Activated CD8-positive, alpha-beta T cell treated with anti-CD3 and anti-CD28 coated beads, Interleukin-2, amount 10 ng/mL, durations not matched to agents 7 days and 5 days (primary cell): ENCODE measurements at places on chromosomes 16 and 17. TPM values are rescaled to one million over a fixed set of nuclear protein-coding genes. Genes with fewer than 3 reads are reported as not detected.

GGT6 gene
- not detected for total RNA-seq

SEPTIN12 gene
- total RNA-seq: not detected

HSPB9 gene
- 0.29 TPM for total RNA-seq

ZG16 gene
- total RNA-seq: not detected

OSGIN1 gene
- 0.26 TPM for total RNA-seq

DLX4 gene
- not detected for total RNA-seq

TBC1D26 gene
- not detected for total RNA-seq

USH1G gene
- not detected for total RNA-seq

SPHK1 gene
- 3.8 TPM for total RNA-seq

ABI3 gene
- 110 TPM for total RNA-seq

KRTAP2-2 gene
- total RNA-seq: not detected

SDR42E1 gene
- 12.4 TPM for total RNA-seq

TPSG1 gene
- total RNA-seq: not detected

SLC25A10 gene
- 39.2 TPM for total RNA-seq

CD19 gene
- total RNA-seq: 0.68 TPM

GAS7 gene
- total RNA-seq: 0.61 TPM

PLLP gene
- total RNA-seq: 0.18 TPM

APOH gene
- not detected for total RNA-seq

CHST6 gene
- total RNA-seq: not detected

MT1E gene
- 65.0 TPM for total RNA-seq

GFAP gene
- total RNA-seq: not detected

NKD1 gene
- 0.26 TPM for total RNA-seq

RRAD gene
- 0.34 TPM for total RNA-seq

HSD17B2 gene
- total RNA-seq: not detected

TMC5 gene
- not detected for total RNA-seq

CLDN9 gene
- total RNA-seq: not detected

ST6GALNAC1 gene
- total RNA-seq: not detected

HSD17B1 gene
- total RNA-seq: 0.60 TPM

TP53TG3F gene
- not detected for total RNA-seq

KRT28 gene
- total RNA-seq: not detected

KRTAP4-16 gene
- total RNA-seq: not detected

KRT23 gene
- not detected for total RNA-seq

CRISPLD2 gene
- total RNA-seq: not detected

IRF8 gene
- total RNA-seq: 22.9 TPM

RHBDL1 gene
- total RNA-seq: 1.4 TPM

NRN1L gene
- 1.4 TPM for total RNA-seq

CDH1 gene
- total RNA-seq: not detected

TPPP3 gene
- not detected for total RNA-seq

SSTR5 gene
- total RNA-seq: not detected

SCNN1B gene
- not detected for total RNA-seq

SLC6A4 gene
- total RNA-seq: 0.10 TPM

SKAP1 gene
- total RNA-seq: 93.8 TPM

GLTPD2 gene
- not detected for total RNA-seq

CDH15 gene
- total RNA-seq: not detected
